Brain microvascular endothelial cell (primary cell): ENCODE measurements at places on chromosomes 5 and 9.
A peak's percentile ranks its signal among the peaks of the same experiment; 100 is the strongest.

GRCh38 chr5:89668821-89669220 is 740.7 kb downstream of the CETN3 start:
- DNase-seq, result no peak

DNA sequence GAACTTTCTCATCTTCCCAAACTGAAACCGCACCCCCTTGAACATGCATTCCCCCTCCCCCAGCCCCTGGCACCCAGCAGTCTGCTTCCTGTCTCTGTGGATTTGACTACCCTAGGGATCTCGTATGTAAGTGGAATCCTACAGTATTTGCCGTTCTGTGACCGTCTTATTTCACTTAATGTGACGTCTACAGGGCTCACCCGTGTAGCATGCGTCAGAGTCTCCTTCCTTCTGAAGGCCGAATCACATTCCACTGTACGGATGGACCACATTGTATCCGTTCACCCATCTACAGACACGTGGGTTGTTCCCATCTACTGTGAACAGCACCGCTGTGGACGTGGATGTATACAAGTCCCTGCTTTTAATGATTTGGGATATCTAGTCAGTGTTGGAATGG is 4.5 kb downstream of the PRRX2 start:
- DNase-seq, result peak; percentile 8

DNA sequence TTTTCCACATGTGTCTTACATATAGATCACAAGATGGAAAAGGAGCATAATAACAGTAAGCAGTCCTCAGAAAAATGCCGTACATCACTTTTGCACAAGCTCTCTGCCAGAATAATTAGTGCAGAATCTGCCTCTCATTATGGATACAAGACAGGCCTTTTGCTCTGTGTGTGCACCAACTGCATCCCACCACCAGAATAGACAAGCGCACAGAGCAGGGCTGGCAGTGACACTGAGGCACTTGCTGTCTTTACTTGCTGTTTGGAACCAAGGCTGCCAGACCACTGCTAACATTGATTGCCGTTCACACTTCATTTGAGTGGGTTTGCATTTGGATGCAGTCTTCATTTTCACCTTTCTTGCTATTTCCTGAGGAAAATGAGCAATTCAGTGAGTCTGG is 741.3 kb downstream of the TLE1 start:
- no peak for DNase-seq

DNA sequence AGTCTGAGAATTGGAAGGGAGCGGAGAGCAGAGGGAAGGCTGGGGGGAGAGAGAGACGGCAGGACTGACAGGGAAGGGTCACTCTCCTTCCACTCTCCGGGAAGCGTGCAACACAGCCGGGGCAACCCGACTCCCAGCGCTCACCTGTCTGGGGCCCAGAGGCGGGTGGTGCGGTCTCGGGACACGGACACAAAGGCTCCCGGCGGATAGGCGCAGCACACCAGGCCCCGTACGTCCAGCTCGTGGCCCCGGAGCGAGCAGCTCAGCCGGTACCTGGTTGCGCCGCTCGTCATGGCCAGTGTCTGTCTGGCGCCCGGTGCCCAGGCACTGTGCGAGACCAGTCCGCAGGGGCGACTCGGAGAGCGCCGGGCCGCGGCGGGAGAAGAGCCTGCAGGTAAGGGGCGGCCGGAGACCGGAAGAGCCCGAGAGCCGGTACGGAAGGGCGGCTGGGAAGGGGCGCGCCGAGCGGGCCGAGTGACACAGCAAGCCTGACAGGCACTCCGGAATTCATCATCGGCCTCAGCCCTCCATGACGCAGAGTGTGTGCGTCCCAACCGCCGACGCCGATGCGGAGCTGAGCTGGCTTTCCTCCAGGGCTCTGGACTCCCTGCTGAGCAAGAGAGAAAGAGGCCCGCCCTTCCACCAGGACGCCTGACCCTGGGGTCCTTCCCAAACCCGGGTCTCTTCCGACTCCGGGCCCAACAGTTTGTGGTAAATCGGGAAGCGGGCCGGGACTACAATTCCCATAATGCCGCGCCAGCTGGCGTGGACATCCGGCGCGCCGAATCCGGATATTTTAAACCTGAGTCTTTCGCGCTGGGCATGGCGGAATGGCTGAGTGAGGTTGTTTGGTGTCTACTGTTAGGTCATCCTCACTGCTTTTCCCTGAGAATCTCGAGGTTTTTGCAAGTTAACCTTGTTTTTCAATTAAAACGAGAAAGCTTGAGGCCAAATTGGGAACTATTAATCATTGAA is at the start of gene PLAA:
Gene PLAA (minus strand): TSS at position 490 of the 975 bp plus-strand sequence. CDS start 197 bp downstream, at position 293.
- DNase-seq, result peak; percentile 91

DNA sequence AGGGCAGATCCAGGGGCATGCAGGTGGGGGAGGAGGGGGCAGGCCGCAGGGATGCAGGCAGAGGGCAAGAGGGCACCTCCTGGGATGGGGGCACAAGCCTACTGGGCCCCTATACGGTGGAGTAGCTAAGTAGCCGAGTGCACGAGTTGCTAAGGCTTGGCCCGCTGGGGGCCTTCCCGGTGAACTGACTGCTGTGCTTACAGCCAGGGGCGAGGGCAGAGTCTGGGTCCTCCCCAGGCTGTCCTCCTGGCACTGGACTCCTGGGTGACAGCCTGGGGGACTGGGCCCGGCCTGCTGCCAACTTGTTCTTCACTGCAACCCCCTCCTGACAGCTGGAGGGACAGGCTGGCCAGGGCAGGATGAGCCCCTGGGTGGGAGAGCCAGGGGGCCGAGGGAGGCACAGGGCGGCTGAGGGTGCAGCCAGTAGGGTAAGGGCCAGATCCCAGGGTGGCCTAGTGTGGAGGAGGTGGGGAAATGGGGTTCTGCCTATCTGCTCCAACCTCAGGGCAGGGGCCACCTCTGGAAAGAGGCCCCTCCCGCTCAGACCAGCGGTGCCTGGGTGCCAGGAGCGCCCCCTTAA is 1.7 kb upstream of the EGFL7 start:
- DNase-seq, result no peak

GRCh38 chr9:111095441-111095840 is 57.2 kb upstream of the LPAR1 start:
- peak; percentile 12 for DNase-seq

- DNase-seq, result no peak
Measured at GRCh38 chr5:76489877-76490688, 87.0 kb downstream of the IQGAP2 start.

GRCh38 chr5:65563777-65564176 is 681 bp downstream of the PPWD1 start:
- no peak for DNase-seq

DNA sequence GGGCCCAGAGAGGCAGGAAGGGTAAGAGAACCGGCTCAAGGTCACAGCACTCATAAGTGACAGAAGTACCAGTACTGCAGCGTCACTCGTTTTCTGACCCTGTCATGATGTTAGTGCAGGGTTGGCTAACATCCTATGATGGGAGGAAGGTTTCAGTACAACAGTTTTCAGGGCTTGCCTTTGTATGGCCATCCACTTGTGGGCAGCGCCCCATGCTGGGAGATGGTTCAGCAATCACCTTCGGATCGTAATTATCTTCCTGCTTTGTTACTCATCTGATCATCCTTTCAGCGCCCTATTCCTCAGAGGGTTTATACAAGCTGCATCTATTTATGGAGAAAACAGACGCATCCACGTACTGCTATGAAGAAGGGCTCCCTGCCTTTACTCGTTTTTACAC is 2.4 kb downstream of the MAP1B start:
- DNase-seq, result peak; percentile 31

GRCh38 chr9:117470902-117471301 is 56.0 kb upstream of the ASTN2 start:
- DNase-seq, result no peak

DNA sequence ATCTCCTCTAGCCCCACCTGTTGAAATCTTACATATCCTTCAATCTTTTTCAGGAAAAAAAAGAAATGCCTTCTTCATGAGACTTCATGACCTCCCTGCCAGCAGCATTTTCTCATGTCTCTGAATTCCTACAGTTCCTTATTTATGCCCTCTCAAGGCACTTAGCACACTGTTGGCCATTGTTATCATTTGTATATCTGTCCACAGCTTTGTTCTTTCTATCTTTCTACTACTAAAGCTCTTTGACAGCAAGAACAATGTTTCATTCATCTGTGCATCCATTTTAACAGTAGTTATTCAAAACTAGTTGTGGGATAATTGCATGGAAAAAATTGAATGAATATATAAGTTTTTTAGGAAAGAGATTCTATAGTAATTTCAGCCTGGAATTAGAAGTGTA is 20.9 kb upstream of the GZMA start:
- no peak for DNase-seq

DNA sequence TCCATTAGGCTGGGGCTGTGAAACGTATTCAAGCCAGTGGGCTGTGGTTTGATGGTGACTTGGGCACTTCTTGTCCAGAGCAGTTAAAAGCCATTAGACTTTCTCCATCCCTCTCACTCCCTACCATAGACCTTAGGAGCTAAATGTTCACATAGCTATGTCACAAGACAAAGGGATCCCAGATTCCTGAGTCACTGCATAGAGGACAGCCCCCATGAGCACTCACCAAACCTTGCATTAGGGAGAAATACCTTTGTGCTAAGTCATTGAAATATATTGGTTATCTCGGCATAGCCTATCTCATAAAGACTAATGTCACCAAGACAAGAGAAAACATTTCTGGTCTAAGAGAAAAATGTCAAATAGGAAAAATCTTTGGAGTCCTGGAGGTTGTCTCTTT is 104.3 kb downstream of the TRPM6 start:
- peak; percentile 63 for DNase-seq

- no peak for DNase-seq
Measured at GRCh38 chr5:44178414-44178813, 210.8 kb downstream of the FGF10 start.

- DNase-seq, result no peak
Measured at GRCh38 chr9:134983506-134984371, 66.0 kb upstream of the FCN1 start.

- no peak for DNase-seq
Measured at GRCh38 chr9:80437091-80437640, 865.4 kb downstream of the TLE4 start.

DNA sequence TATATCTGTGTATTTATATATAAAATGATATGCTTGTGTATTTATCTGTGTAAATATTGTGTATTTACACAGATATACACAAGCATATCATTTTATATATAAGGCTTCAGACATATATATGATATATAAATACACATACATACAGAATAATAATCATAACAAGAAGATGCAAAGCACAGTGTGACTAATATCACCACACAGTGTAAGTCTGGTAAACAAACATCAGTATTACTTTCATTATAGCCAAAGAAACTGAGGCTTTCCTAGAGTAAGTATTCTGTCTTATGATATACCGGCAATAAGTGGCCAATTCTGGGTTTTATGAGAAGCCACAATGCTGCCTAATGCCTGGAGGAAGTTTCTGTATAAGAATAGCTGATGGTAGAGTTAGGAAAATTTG is 29.9 kb upstream of the RAPGEF6 start:
- DNase-seq, result no peak

DNA sequence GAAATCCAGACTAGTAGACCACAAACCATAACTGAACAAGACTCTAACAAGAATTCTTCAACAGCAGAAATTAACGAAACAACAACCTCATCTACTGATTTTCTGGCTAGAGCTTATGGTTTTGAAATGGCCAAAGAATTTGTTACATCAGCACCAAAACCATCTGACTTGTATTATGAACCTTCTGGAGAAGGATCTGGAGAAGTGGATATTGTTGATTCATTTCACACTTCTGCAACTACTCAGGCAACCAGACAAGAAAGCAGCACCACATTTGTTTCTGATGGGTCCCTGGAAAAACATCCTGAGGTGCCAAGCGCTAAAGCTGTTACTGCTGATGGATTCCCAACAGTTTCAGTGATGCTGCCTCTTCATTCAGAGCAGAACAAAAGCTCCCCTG is 68.6 kb downstream of the VCAN start:
- no peak for DNase-seq

DNA sequence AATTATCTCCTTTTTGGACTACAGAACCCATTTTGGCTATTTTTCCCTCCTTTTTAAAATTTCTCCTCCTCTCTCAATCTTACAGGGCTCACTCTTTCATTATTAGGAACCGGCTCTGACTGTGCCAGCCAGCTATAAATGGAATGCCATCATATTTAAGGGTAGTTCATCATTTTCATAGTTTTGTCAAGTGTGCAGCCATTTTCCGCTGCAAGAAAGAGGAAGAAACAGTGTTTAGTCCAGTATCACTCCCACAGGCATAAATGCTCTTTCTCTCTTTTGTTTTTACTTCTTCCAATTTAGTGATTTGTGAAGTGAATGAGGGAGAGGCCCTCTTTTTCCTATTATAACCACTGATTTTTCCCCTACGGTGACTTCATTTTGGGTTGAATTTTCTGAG is 290.0 kb downstream of the NR3C1 start:
- no peak for DNase-seq

- no peak for DNase-seq
Measured at GRCh38 chr5:64685866-64686265, 4.4 kb upstream of the SHISAL2B start.

DNA sequence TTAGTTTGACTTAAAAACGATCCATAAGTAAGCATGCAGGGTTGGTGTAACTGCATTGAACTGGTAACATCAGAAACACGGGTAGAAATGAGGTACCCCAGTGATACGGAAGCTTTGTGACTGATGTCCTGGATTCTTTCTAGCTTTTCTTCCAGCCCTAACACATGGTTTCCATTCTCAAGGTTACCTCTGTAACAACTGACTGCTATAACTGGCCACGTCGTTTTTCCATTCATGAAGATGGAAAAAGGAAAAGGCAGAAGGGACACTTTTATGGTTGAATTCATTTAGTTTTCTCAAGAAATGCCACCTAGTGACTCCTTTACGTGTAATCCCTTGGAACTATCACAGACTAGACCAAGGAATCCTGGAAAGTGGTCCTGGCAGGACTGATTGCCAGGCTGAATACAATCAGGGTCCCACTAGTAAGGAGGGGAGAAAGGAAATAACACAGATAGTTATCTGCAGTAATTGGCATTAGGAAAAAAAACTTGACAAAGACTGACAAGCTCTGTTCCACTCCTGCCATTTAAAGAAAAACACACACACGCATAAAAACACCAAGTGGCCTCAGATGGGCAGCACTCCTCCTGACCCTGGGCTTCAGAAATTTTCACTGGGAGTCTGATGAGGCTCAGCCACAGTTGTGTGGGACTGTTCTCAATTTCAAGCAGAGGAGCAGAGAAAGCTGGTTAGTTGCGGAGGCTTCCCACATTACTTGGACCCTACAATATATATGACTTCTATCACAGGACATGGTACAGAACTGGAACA is 77.5 kb upstream of the ZNF169 start:
- DNase-seq, result no peak

GRCh38 chr9:4324513-4324912 is 24.6 kb upstream of the GLIS3 start:
- DNase-seq, result peak; percentile 60

- no peak for DNase-seq
Measured at GRCh38 chr5:29261213-29261612, 1932.3 kb upstream of the CDH6 start.

GRCh38 chr9:81652058-81652687 is 37.2 kb downstream of the TLE1 start:
- no peak for DNase-seq

DNA sequence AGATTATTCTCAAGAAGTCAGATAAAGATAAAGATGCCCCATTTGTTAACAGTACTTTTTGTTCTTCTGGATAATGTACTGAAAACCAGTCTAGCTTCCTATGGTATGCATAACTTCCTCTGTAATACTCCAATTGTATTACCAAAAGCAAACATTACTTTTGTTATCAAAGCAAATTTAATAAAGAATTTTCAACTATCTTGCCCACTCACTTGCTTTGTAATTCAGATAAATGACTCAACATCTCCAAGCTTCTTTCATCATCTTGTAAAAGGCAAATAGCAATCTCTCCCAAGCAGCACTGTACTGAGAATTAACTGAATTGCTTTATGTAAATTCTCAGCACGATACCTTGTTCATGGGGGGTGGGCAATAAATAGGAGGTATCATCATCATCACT is 98.3 kb downstream of the NFIB start:
- DNase-seq, result no peak
